ENCODE measurements at places on chromosomes 5 and 9. TPM values are rescaled to one million over a fixed set of nuclear protein-coding genes. Genes with fewer than 3 reads are reported as not detected.

DNA sequence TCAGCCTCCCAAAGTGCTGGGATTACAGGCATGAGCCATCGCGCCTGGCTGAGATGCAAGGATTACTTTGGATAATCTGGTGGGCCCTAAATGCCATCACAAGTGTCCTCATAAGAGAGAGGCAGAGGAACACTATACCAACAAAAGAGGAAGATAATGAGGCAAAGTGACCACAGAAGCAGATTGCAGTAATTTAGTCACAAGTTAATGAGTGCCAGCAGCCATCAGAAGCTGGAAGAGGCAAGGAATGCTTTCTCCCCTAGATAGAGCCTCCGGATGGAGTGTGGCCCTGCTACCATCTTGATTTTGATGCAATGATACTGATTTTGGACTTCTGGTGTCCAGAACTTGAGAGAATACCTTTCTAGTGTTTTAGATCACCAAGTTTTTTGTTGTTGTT, 122.3 kb downstream of the SPATA31D1 start:
- DNase-seq = no peak

BTNL3 gene
- not detected for total RNA-seq

DNA sequence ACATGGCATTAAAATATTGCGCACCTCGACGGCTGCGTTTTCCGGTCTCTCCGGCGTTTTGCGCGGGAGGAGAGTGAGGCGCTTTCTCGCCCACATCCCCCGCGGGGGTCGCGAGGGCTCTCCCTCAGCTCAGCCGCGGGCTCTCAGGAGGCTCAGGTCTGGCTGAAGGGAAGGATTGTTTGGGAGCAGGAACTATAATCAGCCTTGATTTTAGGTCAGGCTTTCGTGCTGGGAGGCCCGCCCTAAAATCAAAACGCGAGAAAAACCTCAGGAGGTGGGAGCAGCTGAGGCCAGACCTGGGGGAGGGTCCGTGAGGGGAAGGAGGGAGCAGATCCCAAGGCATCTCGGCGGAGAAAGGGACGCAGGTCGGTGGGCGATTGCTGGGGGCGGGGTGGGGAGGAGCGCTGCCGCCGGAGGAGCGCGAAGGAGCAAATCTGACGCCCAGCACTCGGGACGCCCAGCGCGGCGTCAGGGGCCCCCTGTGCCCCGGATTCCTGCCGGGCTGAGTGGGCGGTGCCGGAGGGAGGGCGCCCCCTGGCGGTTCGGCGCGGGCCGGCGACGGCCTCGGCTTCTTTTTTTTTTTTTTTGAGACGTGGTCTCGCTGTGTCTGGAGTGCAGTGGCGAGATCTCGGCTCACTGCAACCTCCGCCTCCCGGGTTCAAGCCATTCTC, 18.7 kb upstream of the RNF130 start:
- no peak for DNase-seq

DNA sequence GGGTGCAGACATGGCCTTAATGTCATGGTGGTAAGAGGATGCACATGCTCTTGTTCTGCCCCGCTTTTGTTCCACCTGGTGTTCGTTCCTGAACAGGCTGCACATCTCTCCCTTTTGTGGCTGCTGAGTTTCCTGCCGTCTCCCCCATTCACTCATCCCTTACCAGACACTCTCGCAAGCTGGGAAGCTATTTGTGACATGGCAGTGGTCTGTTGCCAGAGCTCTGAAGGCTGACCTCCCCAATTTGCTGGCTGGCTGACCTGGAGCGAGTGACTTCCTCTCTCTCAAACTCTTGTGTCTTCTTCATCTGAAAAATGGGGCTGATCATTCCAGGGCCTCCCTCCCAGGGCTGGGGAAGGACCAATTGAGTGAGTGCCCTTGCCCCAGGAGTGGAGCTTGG, 35.9 kb downstream of the HRH2 start:
- no peak for DNase-seq

ORM2 gene
- total RNA-seq = not detected

GRCh38 chr9:21997480-21997879, 2.9 kb downstream of the CDKN2B-AS1 start:
- DNase-seq = no peak

DNA sequence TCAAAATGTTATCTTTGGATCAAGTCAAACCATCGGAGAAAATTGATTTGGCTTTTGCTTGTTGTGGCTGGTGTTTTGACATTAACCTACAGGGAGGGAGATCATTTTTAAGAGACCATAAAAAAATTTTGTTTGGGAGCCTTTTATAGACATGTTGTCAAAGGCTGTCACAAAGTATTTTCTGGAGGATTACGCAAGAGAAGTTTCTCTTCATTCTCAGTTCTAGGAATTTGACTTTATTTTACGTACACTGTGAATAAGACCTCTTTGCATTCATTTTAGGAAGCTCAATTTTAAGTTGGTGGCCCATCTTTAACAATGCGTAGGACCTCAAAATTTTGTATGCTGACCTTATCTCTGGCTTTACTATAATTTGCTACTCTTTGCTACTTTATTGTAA, 50.2 kb upstream of the SLC44A1 start:
- DNase-seq = no peak

- DNase-seq = no peak
Measured at GRCh38 chr9:128637656-128638055, 19.0 kb downstream of the DYNC2I2 start.

DNA sequence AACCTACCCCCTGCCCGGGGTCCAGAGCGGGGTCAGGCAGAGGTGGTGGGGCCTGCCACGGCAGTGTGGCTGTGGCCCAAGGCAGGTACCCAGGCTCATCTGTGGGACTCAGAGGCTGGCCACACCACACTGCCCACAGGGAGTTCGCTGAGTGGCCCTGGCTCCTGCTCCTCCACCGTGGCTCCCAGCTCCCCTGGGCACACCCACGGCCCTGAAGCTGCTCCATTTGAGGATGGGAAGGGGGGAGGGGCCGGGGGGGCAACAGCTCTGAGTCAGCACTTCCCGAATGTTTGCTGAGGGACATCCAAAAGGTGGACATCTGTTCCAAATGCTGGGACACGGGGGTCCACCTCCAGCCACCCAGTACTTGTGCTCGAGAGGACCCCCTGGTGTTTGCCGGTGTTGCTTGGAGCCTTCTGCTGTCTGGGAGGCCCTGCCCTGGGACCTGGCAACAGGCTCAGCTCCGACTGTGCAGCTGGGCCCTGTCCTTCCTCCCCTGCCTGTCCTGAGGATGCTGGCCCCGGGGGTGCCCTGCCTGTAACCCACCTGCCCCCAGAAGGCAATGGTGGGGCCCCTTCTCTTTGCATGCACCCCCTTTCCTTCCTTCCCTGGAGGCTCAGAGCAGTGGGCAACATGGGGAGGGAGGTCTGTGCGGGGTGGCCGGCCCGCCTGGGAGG, 2.5 kb upstream of the NRARP start:
- no peak for DNase-seq

- no peak for DNase-seq
Measured at GRCh38 chr5:34930870-34931269, 1.5 kb downstream of the DNAJC21 start.

DNA sequence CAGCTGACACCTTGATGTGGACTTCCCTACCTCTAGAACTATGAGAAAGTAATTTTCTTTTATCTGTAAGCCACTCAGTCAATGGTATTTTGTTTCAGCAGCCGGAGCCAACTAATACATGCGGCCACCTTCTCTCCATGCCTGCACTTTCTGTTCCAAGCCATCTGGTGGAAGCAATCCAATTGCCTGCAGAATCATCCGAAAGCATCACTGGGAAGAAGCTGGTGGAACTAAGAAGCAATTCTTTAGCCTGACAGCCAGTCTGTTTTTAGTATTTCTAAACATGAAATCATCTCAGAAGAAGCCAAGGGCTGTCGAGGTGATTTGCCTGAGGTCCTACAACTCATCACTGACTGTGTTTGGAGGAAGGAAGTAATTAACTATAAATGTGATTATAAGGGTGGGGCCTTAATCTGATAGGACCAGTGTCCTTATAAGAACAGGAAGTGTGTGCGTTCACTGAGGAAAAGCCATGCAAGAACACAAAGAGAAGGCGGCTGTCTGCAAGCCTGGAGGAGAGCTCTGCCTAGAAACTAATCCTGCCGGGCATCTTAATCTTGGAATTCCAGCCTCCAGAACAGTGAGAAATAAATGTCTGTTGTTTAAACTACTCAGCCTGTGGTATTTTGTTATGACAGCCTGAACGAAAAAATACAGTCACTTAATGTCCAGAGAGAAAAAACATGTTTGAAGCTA, 49.1 kb downstream of the NXNL2 start:
- DNase-seq = peak; percentile 12

All from glomerular endothelial cell (primary cell).